Activated naive CD8-positive, alpha-beta T cell treated with anti-CD3 and anti-CD28 coated beads for 36 hours (primary cell): ENCODE measurements at places on chromosomes 1 and 21.

DNA sequence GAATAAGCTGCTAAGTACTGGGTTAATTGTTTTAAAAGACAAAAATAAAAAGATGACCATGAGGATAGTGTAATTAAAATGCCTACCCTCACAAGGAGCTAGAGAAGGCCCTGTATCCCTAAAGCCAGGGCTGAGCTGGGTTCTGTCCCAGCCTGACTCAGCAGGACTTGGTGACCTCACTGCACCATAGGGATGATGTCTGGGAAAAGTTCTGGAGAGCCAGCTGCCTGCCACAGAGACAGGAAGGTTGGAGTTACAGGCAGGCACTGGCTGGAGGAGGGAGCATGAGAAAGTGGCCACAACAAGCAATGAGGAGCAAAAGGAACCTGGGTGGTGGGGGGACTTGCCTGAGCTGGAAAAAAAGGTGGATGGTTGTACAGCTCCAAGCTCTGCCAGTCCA lies 5.7 kb upstream of the TNR start:
- no peak overlapping the region for H3K4me3 ChIP-seq
- H3K4me1 ChIP-seq: no peaks in the 10 kb centered on the region
- H3K27ac ChIP-seq: no peak overlapping the region
- DNase-seq: no peak
- H3K27me3 ChIP-seq: peaks cover 19% of the 10 kb centered on the region

DNA sequence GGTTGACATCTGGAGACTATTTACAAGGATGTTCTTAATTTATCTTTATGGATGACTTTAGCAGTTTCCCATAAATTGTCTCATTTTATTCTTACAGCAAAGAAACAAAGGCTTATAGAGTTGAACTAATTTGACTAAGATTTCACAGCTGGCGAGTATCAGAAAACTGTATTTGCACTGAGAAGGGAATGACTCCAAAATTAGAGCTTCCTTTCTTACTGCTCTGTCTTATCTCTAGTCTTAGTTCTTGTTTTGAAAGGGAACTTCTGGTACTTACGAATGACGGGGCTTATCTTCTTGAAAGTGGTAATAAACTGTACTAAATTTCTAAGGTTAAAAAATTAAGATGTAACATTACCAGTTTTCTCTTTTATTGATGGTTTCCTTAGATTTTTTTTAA lies 13.6 kb downstream of the CNST start:
- H3K27me3 ChIP-seq: no peaks in the 10 kb centered on the region
- no peak overlapping the region for H3K4me3 ChIP-seq
- no peak overlapping the region for H3K27ac ChIP-seq
- peaks cover 64% of the 10 kb centered on the region for H3K4me1 ChIP-seq
- no peak for DNase-seq
- peaks cover 35% of the 10 kb centered on the region for H3K36me3 ChIP-seq

GRCh38 chr1:111739925-111740765 lies 950 bp upstream of the INKA2 start:
- no peak overlapping the region for H3K27ac ChIP-seq
- peaks cover 44% of the 10 kb centered on the region for H3K27me3 ChIP-seq
- H3K36me3 ChIP-seq: no peaks in the 10 kb centered on the region
- H3K4me3 ChIP-seq: peak overlapping the region; percentile 84
- DNase-seq: peak; percentile 30

- no peak overlapping the region for H3K27ac ChIP-seq
- peaks cover 16% of the 10 kb centered on the region for H3K4me1 ChIP-seq
- DNase-seq: no peak
- H3K36me3 ChIP-seq: peaks cover 47% of the 10 kb centered on the region
- H3K27me3 ChIP-seq: no peaks in the 10 kb centered on the region
These were observed 55.8 kb downstream of the TRIM33 start for GRCh38 chr1:114455102-114455785.

GRCh38 chr1:205616563-205617293 lies 15.1 kb downstream of the ELK4 start:
- H3K27me3 ChIP-seq: no peaks in the 10 kb centered on the region
- DNase-seq: no peak
- no peak overlapping the region for H3K4me3 ChIP-seq

DNA sequence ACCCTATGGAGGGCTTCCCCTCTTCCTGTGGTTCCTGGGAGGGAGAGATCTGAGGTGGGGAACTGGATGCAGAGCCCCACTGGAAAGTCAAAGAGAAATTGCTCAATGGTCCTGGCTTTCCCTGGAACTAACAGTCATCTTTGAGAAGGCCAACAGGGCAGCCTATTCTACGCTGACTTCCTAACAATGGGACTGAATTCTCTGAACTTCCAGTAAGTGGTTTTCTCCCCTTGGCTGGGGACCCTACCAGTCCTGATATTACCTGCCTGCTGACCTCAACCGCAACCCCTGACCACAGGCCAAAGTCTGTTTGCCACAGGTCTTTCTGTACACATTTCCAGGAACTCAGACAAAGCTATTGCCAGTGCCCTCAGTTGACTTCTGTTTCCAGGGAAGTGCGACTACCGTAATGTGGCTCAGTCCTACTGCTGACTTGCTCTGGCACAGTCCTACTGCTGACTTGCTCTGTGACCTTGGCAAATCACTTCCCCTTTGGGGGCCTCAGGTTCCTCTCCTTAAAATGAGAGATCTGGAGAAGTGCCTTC lies 55.3 kb downstream of the C8B start:
- H3K4me3 ChIP-seq: no peak overlapping the region
- H3K27me3 ChIP-seq: peaks cover 6% of the 10 kb centered on the region
- H3K36me3 ChIP-seq: no peaks in the 10 kb centered on the region
- DNase-seq: no peak
- H3K4me1 ChIP-seq: no peaks in the 10 kb centered on the region
- no peak overlapping the region for H3K27ac ChIP-seq

DNA sequence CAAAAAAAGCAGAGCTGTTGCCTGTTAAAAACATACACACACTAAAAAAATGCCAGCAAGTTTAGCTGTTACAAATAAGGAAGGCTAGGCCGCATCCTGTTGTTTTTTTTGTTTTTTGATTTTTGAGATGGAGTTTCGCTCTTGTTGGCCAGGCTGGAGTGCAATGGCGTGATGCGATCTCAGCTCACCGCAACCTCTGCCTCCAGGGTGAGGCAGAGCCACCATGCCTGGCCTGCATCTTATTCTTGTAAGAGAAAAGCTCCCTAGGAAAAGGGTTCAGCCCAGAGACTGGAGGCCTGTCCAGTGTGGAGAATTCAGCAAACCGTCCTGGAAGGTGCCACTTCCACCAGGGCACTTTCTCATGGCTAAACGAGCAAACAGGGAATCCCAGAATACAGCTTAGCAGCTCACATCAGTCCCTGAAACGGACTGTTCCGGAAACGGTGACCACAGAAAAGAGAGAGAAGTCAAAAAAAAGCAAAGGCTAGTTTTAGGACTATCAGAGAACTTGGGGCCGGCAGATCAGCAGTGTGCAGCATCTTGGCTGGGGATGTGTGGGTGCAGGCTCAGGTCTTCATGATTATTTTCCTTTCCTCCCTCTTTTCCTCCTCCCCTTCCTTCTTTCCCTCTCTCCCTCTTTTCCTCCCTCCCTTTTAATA lies 283.6 kb downstream of the AJAP1 start:
- no peak for DNase-seq
- H3K36me3 ChIP-seq: no peaks in the 10 kb centered on the region
- no peaks in the 10 kb centered on the region for H3K27me3 ChIP-seq
- no peak overlapping the region for H3K27ac ChIP-seq
- H3K4me1 ChIP-seq: no peaks in the 10 kb centered on the region
- no peak overlapping the region for H3K4me3 ChIP-seq

GRCh38 chr21:31515253-31515652 lies 144.2 kb upstream of the SOD1 start:
- H3K36me3 ChIP-seq: no peaks in the 10 kb centered on the region
- H3K4me3 ChIP-seq: no peak overlapping the region

- H3K4me1 ChIP-seq: no peaks in the 10 kb centered on the region
- H3K36me3 ChIP-seq: no peaks in the 10 kb centered on the region
- H3K4me3 ChIP-seq: no peak overlapping the region
These were observed 333.5 kb upstream of the B3GALT2 start for GRCh38 chr1:193519922-193520321.

GRCh38 chr1:152663098-152663497 lies at the start of gene LCE2D:
Gene LCE2D, plus strand, starts transcription at chr1:152663380. Its CDS starts 726 bp downstream, at chr1:152664106.
- no peaks in the 10 kb centered on the region for H3K36me3 ChIP-seq
- H3K4me1 ChIP-seq: no peaks in the 10 kb centered on the region
- peaks cover 11% of the 10 kb centered on the region for H3K27me3 ChIP-seq
- no peak for DNase-seq
- H3K4me3 ChIP-seq: no peak within 1 kb of the TSS
- no peak within 1 kb of the TSS for H3K27ac ChIP-seq

DNA sequence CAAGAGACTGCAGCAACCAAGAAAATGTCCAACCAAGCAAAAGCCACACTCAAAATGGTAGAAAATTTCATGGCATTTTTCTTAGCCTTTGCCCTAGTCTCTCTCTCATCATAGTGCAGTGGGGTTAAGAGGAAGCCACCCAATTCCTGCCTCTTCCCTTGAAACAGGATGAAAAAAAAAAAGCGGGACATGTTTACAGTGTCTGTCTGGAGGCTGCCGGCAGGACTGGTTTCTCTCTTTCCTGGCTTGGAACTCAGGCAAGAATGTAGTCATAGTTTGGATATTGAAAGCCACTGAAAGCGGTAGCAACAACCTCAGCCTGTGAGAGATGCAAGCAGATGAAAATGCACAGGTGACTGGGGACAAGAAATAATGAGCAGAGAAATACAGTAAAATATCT lies 13.3 kb upstream of the TNFSF18 start:
- no peaks in the 10 kb centered on the region for H3K27me3 ChIP-seq
- no peaks in the 10 kb centered on the region for H3K4me1 ChIP-seq
- no peak for DNase-seq
- H3K4me3 ChIP-seq: no peak overlapping the region

- no peak overlapping the region for H3K27ac ChIP-seq
- no peak for DNase-seq
- no peaks in the 10 kb centered on the region for H3K36me3 ChIP-seq
- H3K27me3 ChIP-seq: no peaks in the 10 kb centered on the region
- H3K4me3 ChIP-seq: no peak overlapping the region
These were observed 18.8 kb upstream of the IFNAR1 start for GRCh38 chr21:33305938-33306337.

GRCh38 chr1:192811594-192812239 lies 2.9 kb downstream of the RGS2 start:
- no peak for DNase-seq
- no peak overlapping the region for H3K27ac ChIP-seq
- H3K27me3 ChIP-seq: no peaks in the 10 kb centered on the region
- peaks cover 7% of the 10 kb centered on the region for H3K36me3 ChIP-seq

DNA sequence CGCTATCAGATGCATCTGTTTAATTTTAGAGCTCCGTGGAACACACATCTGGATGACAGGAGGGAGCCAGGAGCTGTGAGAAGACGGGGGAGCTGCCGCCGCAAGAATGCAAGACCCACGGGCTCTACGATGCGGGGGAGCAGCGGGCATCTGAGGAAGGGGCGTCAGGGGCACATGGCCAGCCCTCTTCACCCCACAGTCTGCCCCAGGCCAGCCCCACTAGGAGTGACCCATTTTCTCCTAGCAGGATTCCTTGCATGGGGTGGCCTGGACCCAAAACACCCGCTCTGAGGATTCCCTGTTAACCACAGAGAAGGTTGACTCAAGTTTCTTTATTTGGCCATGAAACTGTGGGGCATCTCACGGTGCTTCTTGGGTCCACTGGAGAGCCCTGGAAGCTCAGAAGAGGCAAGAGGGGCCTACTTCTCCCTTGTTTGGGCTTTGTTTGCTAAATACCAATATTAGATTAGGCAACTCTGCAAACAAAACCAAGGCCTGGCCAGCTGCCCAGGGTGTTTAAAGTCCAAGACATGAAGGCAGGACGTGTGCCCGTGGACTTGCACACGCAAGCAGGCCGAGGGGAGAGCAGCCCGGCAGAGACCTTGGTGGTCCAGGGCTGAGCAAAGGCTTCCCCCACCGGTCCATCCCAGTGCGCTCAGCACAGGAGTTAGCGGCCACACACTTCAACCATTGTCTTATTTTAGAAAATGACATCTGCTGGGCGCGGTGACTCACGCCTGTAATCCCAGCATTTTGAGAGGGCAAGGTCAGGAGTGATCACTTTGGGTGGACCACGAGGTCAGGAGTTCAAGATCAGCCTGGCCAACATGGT lies 89.8 kb downstream of the DHRS3 start:
- H3K27ac ChIP-seq: no peak overlapping the region

DNA sequence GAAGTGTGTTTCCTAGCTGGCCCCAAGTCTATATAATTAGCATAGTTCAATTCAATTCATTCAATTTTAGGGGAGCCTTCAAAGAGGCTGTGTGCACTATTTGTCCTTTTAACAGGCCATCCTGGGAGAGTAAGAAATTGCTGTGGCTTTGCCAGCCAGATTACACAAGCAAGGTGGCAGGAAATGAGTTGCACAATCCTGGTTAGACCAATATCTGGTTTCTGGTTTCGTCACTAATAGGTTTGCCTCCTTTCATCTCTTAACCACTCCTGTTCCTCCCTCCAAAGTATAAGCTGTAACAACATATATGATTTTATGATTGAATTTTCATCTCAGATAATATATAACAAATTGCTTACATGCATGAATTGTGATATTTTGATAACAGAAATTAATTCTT lies 84.1 kb upstream of the NEGR1 start:
- peaks cover 7% of the 10 kb centered on the region for H3K27me3 ChIP-seq
- no peak overlapping the region for H3K27ac ChIP-seq
- peak; percentile 7 for DNase-seq
- no peaks in the 10 kb centered on the region for H3K36me3 ChIP-seq
- H3K4me3 ChIP-seq: no peak overlapping the region

GRCh38 chr1:181396171-181396670 lies 87.1 kb upstream of the CACNA1E start:
- H3K4me3 ChIP-seq: no peak overlapping the region
- H3K27ac ChIP-seq: no peak overlapping the region
- H3K27me3 ChIP-seq: no peaks in the 10 kb centered on the region
- H3K4me1 ChIP-seq: peaks cover 55% of the 10 kb centered on the region

- H3K4me1 ChIP-seq: peaks cover 36% of the 10 kb centered on the region
- no peaks in the 10 kb centered on the region for H3K27me3 ChIP-seq
- peak overlapping the region; percentile 87 for H3K27ac ChIP-seq
- H3K36me3 ChIP-seq: peaks cover 19% of the 10 kb centered on the region
These were observed 493 bp upstream of the ELOA start for GRCh38 chr1:23742670-23743286.

DNA sequence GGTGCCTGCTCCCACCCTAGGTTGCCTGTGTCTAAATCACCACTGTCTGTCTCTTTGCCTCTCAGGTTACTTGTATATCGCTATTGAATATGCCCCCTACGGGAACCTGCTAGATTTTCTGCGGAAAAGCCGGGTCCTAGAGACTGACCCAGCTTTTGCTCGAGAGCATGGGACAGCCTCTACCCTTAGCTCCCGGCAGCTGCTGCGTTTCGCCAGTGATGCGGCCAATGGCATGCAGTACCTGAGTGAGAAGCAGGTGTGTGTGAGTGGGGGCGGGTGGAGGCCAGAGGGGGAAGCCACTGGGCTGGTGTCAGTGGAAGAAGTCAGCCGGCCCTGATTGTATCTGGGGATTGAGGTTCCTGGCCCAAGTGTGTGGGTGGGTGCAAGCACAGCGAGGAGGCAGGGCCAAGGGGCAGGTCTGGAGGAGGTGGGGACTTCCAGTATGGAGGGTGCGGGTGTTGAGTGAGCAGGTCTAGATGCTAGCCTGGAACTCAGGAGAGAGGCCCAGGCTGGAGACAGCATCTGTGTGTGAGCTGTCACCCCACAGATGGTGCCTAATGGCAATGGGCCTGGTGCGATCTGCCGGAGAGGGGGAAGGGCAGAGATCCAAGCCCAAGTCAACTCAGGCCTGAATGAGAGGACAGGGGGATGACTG lies 17.2 kb downstream of the TIE1 start:
- no peaks in the 10 kb centered on the region for H3K4me1 ChIP-seq
- no peak overlapping the region for H3K4me3 ChIP-seq
- H3K27me3 ChIP-seq: no peaks in the 10 kb centered on the region
- no peak for DNase-seq
